ENCODE measurements at places on chromosomes 2 and 18.

DNA sequence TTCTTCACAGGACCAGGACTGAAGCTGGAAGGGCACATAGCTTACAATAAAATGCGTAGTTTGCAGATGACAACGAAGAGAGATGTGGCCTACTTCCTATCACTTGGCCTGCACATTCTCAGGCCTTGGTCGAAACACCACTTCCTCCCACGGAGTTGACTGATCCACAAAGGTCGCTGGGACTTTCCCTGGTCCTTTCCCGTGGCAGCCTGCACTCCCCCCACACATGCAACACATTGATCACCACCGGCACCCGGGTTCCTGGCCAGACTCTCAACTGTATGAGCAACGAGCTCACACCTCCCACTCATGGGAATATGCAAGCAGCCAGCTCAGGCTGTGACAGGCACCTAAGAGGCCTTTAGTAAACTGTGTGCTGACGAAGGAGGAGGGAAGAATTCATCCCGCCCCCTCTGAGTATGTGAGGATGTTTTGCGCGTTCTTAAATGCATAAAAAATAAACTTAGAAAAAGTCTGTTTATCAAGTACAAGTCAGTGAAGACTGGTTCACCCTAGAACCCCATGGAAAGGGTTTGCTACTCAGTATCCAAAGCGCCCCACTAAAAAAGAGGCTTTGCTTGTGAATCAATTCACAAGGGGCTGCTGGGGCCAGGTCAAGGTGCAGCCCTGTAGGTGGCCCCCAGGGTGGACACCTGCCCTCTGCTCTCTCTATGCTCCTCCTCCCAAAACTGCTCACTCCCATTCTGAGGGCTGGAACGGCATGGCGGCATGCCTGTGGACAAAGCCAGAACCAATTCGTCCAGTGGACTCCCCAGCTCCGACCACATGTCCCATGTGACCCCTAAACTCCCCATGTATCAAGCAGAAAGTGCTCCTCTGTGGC lies 154.3 kb downstream of the EIPR1 start:
- peak; percentile 66 for DNase-seq

DNA sequence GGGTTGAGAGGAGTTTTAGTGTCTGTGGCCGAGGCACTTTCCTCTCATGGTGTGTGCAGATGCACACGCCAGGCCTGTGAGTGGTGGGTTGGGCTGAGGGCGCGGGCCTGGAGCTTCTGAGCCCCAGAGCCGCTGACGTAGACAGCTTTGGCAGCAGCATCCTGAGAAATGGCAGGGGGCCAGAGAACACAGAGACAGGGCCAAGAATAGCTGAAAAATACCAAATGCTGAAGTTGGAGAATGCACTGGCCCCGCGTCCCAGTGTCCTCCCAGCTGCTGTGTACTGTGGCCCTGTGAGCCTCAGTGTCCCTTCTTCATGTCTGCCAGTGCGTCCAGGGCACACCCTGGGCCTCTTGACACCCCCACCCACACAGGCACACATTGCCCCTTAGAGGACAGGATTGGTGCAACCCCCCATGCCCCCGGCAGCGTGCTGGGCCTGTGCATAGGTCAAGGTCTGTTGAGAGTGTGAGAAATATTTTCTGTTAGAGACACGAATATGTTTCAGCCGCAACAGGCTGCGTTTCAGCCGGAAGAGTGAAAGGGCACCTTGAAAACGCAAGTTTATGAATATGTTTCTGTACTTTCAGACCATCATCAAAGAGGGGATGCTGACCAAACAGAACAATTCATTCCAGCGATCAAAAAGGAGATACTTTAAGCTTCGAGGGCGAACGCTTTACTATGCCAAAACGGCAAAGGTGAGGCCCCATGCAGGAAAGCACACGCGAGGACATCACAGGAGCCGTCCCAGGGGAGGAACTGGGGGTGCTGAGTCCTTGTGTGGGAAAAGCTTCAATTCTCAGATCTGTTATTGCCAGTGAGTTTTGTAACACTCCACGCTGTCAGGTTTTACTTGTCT lies 33.6 kb downstream of the DGKD start:
- no peak for DNase-seq

GRCh38 chr2:95231723-95232122 lies 24.4 kb downstream of the ZNF892 start:
- no peak for DNase-seq

GRCh38 chr2:99476629-99477028 lies 13.2 kb downstream of the REV1 start:
- no peak for DNase-seq

DNA sequence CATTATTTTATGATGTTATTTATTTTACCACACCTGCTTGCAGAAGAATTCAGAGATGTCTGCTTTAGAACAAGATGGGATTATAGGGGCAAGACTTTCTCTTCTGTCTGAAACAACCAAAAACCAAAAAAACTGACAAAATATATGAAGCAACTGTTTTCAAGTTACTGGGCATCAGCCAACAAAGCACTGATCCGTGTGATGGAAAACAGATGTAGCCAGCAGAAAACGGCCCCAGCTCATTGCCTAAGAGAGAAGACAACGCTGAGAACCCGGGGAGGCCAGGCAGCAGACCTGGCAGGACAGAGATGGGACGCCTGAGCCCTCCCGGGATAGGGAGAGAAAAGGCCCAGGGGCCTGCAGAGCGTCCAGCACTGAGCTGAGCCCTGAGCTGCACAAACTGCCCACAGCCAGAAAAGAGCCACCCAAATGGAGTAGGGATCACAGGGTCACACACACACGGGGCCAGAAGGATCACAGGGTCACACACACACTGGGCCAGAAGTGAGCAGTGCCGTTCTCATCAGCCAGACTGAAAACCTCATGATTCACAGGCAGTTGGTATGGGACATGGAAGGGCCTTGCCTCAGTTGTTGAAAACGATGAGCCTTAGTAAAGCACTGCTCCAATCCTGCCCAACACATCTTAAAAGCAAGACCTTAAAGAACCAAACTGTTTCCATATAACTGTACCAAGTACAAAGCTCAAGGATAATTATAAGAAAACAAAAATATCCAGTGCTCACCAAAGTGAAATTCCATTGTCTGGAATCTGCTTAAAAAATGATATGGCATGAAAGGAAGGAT lies 12.1 kb downstream of the PXDN start:
- DNase-seq, result no peak

- DNase-seq, result no peak
Observed at GRCh38 chr2:83517727-83518368, 941.2 kb downstream of the SUCLG1 start.

- DNase-seq, result peak; percentile 22
Observed at GRCh38 chr2:111898703-111899514, 502 bp downstream of the MERTK start.

GRCh38 chr2:221500501-221501209 lies 71.4 kb downstream of the EPHA4 start:
- DNase-seq, result no peak

DNA sequence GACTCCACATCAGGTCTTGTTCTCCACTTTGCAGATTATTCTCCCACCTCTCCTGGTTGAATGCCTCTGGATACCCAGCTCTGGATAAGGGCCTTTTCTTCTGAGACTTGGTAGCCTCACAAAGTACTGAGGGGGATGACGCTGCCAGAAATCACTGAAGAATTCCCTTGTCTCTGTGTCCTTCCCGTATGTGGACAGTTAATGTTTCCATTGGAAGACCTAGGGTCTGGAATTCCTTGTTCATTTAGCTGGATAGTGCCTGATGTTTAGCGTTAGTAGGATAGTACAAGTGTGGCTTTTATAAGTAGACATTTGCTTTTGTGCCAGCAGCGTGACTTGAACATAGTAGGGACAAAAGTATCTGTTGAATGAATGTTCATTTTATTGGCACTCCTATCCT lies 76.9 kb downstream of the CLHC1 start:
- DNase-seq, result no peak

DNA sequence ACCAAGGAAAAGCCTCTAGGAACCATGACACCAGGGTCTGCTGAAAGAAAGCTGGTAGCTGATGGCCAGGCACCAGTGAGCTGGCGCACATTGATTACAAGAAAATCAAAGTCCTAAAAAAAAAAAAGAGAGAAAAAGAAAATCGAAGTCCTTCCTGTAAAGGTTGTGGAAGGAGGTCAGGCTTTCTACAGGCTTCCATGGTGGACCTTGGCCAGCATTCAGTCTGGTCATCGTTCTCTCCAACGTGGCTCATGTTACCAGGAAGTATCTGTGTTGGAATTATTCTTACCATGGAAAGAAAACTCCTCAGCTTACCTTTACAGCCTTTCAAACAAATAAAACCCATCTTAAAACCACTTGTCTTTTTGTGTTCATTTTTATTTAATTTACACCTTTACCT lies 65.6 kb downstream of the CYB5A start:
- DNase-seq, result no peak

DNA sequence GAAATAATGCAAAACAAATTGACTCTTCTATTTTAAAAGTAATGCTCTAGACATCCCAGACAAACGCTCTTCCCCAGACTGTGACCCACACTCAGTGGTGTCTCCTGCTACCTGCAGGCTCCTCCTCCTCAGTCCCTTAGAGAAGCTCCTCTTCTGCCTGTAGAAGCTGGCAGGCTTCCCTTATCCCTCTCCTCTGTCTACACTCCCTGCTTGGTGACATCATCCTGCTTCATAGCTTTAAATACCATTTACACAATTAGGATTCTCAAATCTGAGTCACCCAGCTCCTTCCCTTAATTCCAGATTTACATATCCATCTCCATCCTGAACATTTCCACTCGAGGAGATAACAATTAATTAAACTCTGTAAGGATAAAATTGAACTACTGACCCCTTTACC lies 167.9 kb downstream of the FBXO15 start:
- DNase-seq, result no peak

- no peak for DNase-seq
Observed at GRCh38 chr2:237389831-237390230, 24.1 kb downstream of the COL6A3 start.

- DNase-seq, result no peak
Observed at GRCh38 chr2:26521913-26522180, 43.9 kb upstream of the OTOF start.

GRCh38 chr2:215887303-215887702 lies 126.0 kb downstream of the MREG start:
- no peak for DNase-seq

DNA sequence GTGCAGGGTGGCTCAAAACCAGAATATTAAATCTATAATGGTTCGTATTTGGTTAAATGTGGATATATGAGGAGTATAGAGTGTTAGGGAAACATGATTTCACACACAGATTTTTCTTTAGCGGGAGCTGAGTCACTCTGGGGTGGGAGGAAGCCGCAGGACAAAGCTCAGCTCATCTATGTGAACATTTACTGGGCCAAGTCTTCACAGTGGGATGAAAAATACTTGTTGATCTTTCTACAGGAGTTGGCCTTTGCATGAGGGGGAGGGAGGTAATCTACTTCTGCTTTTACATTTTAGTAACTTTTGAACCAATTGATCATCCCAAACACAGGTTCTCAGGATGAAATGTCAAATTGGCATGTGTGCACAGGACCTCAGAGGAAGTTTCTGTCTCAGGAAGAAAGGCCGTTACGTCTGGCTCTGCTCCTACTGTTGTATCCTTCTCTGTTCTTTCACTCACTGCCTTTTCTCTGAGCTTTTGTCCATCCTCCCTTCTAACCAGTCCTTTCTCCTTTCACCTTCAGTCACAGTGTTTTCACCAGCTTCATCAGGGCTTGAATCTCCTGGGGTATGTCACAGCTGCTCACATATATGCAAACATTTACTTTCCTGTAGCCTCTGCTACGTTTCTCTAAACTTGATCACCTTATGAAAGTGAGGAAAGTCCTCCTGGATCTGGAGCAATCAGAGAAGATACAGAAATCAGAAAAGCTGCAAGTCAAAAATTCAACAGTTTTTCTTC lies 943.3 kb upstream of the FANCL start:
- DNase-seq, result no peak

Measured in activated CD8-positive, alpha-beta memory T cell treated with anti-CD3 and anti-CD28 coated beads, Interleukin-2, amount 50 U/mL, for 4 hours (primary cell).